A549 treated with AZD2906 at 1 μM for 4 hours (cell line): ENCODE measurements at places on chromosomes 5 and 9. TPM values are rescaled to one million over a fixed set of nuclear protein-coding genes. Genes with fewer than 3 reads are reported as not detected.

ENC1 gene
- total RNA-seq: 3.3 to 4.4 TPM (median 3.6 TPM) in 5 replicates

TMEM167A gene
- total RNA-seq: 59.6 to 83.6 TPM (median 78.6 TPM) in 5 replicates

SMIM33 gene
- total RNA-seq: not detected in 5 replicates

TEX48 gene
- not detected in 5 replicates for total RNA-seq

F2RL2 gene
- total RNA-seq: 2.6 to 3.6 TPM (median 2.9 TPM) in 5 replicates

PTGER4 gene
- 5.6 to 7.9 TPM (median 6.7 TPM) in 5 replicates for total RNA-seq

PCDHAC2 gene
- total RNA-seq: 3.2 to 5.7 TPM (median 3.6 TPM) in 5 replicates

TYRP1 gene
- 0.17 TPM in 1 of 5 replicates, not detected in the others for total RNA-seq

ADAMTS13 gene
- total RNA-seq: 0.31 to 0.63 TPM (median 0.60 TPM) in 5 replicates

SHROOM1 gene
- 7.2 to 10.4 TPM (median 10.0 TPM) in 5 replicates for total RNA-seq
